Uterine smooth muscle cell (primary cell): ENCODE measurements at places on chromosomes 2 and 18. TPM values are rescaled to one million over a fixed set of nuclear protein-coding genes. Genes with fewer than 3 reads are reported as not detected.

GPD2 gene
- 90.5 and 172 TPM in 2 replicates for total RNA-seq

PID1 gene
- total RNA-seq: 5.3 and 5.7 TPM in 2 replicates

HOXD8 gene
- 2.4 and 4.4 TPM in 2 replicates for total RNA-seq

NEU2 gene
- not detected in 2 replicates for total RNA-seq

ZNF532 gene
- 36.0 and 39.5 TPM in 2 replicates for total RNA-seq

UGT1A10 gene
- 0.11 TPM in 1 of 2 replicates, not detected in the other for total RNA-seq

CRACDL gene
- under 0.01 TPM in 1 of 2 replicates, not detected in the other for total RNA-seq

RNF149 gene
- total RNA-seq: 89.7 and 94.5 TPM in 2 replicates

NGEF gene
- 1.2 and 13.7 TPM in 2 replicates for total RNA-seq

ASXL2 gene
- total RNA-seq: 6.9 and 7.2 TPM in 2 replicates

ABCA12 gene
- total RNA-seq: under 0.01 TPM in 1 of 2 replicates, not detected in the other

FAP gene
- 206 and 269 TPM in 2 replicates for total RNA-seq

SDC1 gene
- total RNA-seq: 99.2 and 117 TPM in 2 replicates

TMEFF2 gene
- total RNA-seq: 0.22 TPM in 1 of 2 replicates, not detected in the other

LHCGR gene
- total RNA-seq: not detected in 2 replicates

TCF7L1 gene
- total RNA-seq: 2.3 and 3.2 TPM in 2 replicates

KIF1A gene
- total RNA-seq: not detected in 2 replicates

C2orf80 gene
- not detected in 2 replicates for total RNA-seq

NEU4 gene
- total RNA-seq: 0.50 TPM in 1 of 2 replicates, not detected in the other

ALPP gene
- total RNA-seq: not detected in 2 replicates

ACSL3 gene
- 215 and 222 TPM in 2 replicates for total RNA-seq

SPP2 gene
- total RNA-seq: not detected in 2 replicates

EVA1A gene
- total RNA-seq: 35.9 and 46.4 TPM in 2 replicates

ZNF521 gene
- 33.6 and 36.4 TPM in 2 replicates for total RNA-seq

ANKRD30B gene
- total RNA-seq: 0.12 and 0.55 TPM in 2 replicates

VAMP5 gene
- 26.0 and 27.1 TPM in 2 replicates for total RNA-seq

NUP35 gene
- 8.5 and 23.1 TPM in 2 replicates for total RNA-seq

BIN1 gene
- total RNA-seq: 46.1 and 50.6 TPM in 2 replicates

LOXL3 gene
- 12.1 and 28.0 TPM in 2 replicates for total RNA-seq

ARL5A gene
- 80.6 and 87.4 TPM in 2 replicates for total RNA-seq

NT5C1B gene
- total RNA-seq: 0.33 TPM in 1 of 2 replicates, not detected in the other

SAG gene
- not detected in 2 replicates for total RNA-seq

CDKL4 gene
- 0.75 and 0.77 TPM in 2 replicates for total RNA-seq

AGXT gene
- under 0.01 TPM in 1 of 2 replicates, not detected in the other for total RNA-seq

ATP8B1 gene
- total RNA-seq: 46.1 and 48.7 TPM in 2 replicates

CYBRD1 gene
- total RNA-seq: 82.6 and 192 TPM in 2 replicates

CLIP4 gene
- total RNA-seq: 62.1 and 110 TPM in 2 replicates

SIX3 gene
- total RNA-seq: under 0.01 TPM in 1 of 2 replicates, not detected in the other

CYP27C1 gene
- total RNA-seq: not detected in 2 replicates

WDR35 gene
- total RNA-seq: 17.4 and 18.2 TPM in 2 replicates

KCNG2 gene
- not detected in 2 replicates for total RNA-seq

C2orf81 gene
- 1.00 and 1.4 TPM in 2 replicates for total RNA-seq
